CD4-positive, alpha-beta T cell treated with Interleukin-2 at 100 ng/mL for 4 hours (primary cell): ENCODE measurements at places on chromosomes 7 and 10.

GRCh38 chr7:33634606-33635005 is 270.7 kb upstream of the BMPER start:
- DNase-seq = no peak

- no peak for DNase-seq
Observed at GRCh38 chr10:26064106-26064505, 130.1 kb downstream of the MYO3A start.

DNA sequence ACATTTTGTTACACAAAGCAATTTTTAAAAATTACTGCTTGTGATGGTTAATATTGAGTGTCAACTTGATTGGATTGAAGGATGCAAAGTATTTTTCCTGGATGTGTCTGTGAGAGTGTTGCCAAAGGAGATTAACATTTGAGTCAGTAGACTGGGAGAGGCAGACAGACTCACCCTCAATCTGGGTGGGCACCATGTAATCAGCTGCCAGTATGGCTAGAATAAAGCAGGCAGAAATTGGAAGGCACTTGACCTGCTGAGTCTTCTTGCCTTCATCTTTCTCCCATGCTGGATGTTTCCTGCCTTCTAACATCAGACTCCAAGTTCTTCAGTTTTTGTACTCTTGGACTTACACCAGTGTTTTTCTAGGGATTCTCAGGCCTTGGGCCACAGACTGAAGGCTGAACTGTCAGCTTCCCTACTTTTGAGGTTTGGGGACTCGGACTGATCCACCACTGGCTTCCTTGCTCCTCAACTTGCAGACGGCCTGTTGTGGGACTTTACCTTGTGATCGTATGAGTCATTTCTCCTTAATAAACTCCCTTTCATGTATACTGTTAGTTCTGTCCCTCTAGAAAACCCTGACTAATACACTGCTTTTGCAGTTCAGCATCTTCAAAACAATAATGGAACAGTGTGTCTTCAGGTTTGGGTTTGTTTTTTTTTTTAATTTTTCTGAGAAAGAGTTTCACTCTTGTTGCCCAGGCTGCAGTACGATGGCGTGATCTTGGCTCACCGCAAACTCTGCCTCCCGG is 244.1 kb upstream of the SEMA3C start:
- DNase-seq = no peak

DNA sequence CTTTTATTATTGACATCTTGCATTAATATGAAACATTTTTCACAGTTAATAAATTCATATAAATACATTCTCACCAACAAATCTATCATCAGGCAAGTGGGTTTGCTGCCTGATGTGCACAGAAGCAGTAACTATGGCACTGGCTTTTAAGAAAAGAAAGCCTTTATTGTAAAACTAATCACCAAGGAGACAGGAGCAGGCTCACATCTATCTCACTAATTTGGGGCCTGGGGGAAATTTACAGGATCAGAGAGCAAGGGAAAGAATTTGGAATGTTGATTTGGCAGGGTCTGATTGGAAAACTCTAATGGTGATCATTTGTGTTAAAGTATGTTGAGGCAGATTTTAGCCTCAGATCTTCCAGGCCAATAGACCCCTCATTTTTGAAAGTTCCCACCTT is 605.7 kb downstream of the POM121L12 start:
- no peak for DNase-seq

- no peak for DNase-seq
Observed at GRCh38 chr10:60387531-60387930, 2.1 kb downstream of the ANK3 start.

DNA sequence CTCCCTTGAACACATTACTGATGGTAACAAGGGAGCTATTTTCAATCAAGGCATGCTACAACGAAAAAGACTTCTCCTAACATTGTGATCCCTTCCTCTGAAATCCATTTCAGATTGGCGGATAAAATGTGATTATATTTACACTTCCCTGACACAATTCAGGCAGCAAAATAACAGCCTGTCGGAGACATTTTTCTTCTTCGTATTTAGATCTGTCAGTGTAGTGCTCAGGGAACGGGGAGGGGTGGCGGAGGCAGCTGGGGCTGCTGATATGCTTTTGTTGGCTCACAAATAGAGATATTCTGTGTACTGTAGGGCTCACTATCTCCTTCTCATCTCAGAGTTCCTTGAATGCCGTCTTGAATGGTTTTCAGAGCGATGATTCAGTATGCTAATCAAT is 1261.7 kb upstream of the AUTS2 start:
- DNase-seq = no peak

DNA sequence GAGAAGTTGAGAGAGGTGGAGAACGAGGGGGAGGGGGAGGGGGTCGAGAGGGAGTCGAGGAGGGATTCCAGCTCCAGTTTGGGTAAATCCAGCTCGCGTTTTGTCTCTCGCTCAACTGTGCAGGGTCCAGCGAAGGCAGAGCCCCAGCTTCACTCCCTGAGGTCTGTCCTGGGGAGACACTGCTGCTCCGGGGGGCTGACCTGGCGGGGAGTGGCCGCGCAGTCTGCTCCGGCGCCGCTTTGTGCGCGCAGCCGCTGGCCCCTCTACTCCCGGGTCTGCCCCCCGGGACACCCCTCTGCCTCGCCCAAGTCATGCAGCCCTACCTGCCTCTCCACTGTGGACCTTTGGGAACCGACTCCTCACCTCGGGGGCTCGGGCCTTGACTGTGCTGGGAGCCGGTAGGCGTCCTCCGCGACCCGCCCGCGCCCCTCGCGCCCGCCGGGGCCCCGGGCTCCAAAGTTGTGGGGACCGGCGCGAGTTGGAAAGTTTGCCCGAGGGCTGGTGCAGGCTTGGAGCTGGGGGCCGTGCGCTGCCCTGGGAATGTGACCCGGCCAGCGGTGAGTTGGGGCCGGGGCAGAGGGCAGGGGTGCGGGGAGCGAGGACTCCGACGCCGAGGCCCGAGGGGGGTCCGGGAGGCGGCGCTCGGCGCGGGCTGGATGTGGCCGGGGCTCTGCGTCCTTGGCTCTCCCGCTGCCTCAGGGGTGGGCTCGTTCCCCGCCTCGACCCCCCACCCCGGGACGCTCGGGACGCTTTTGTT is at the start of gene TET1:
Gene TET1, plus strand, starts transcription at position 152 of the 757 bp plus-strand sequence. CDS start 12,002 bp downstream, outside the sequence.
- no peak for DNase-seq

GRCh38 chr7:116478834-116479233 is 20.7 kb upstream of the CAV2 start:
- DNase-seq = no peak

DNA sequence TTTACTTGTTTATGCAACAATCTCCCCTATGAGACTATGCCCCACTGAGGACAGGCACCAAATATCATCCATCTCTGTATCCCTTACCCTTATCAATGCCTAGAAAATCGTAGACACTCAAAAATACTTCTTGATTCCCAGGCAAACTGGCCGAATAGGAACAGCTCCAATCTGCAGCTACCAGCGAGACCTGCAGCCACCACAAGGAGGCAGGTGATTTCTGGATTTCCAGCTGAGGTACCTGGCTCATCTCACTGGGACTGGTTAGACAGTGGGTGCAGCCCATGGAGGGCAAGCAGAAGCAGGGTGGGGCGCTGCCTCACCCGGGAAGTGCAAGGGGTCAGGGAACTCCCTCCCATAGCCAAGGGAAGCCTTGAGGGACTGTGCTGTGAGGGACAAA is 10.8 kb upstream of the PPP1R3C start:
- DNase-seq = no peak
